ENCODE measurements at places on chromosomes 12 and 14.
A peak's percentile ranks its signal among the peaks of the same experiment; 100 is the strongest.

DNA sequence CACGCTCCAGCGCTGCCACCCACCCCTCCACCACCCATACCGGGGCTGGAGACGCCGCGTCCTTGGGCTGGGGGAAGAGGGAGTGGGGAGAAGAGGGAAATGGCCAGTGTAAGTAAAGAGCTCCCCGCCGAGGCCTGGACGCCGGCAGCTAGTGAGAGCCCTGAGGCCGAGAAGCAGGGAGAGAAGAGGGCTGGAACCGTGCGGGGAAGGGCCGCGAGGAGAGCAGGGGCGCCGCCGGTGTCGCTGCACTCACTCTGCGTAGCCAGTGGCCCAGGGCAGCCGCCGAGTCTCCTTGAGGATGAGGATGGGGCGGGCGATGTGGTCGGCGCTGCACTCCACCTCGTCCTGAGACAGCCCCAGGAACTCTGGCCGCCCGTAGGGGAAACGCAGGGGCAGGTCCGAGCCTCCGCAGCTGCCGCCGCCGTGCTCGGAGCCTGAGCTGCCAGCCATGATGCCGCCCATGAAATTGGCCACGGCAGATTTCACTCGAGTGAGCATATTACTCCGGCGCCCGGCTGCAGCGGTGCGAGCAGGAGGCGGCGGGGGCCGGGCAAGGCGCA lies 631 bp downstream of the PPM1H start:
- no peak for DNase-seq

DNA sequence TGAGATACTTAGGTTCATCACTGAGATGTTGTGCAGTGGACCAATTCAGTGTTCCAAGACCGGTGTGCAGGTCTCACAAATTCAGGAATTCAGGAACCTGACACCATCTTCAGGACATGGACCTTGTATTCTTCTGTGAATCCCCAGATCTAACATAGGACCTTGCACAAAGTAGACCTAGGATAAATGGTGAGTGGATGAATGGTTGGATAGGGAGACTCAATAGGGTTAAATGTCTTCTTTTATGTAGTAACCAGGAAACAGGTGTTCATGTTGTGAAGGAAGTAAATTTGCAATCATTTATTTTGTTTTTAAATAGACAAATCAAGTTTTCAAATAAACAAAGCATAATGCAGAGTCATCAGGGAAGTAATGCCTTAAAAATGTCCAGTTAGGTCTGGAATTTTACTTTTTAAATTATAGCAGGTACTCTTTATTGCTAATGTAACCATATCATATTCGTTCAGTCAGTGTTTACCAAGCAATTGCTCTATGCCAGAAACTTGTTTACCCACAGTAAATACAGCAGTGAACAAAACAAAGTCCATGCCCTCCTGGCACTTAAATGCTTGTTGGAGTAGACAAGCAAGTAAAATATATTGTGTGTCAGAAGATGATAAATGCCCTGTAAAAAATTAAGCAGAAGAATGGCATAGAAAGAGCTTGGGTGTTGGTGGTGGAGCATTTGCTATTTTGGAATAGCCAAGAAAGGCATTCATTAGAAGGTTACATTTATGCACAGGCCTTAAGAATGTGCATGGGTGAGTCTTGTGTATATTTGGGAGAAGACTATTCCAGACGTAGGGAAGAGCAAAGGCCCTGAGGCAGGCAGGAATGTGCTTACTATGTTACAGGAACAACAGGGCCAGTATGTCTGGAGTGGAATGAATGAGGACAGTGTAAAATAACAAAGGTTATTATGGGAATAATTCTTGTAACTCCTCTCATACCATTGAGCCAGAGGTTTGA lies 26.3 kb downstream of the RXYLT1 start:
- DNase-seq: no peak

DNA sequence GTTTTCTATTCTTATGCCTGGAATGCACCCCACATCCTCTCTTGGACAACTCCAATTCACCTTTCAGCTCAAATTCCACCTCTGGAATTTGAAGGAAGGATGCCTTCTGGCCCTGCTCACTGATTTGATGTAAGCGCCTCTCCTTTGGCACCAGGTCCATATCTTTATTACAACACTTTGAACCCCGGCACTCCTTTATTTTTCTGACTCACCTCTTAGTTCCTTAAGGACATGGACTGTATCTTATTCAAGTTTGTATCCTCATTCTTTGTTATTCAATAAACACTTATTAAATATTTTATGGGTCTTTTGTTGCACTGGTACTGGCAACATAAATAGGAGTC lies 3.1 kb downstream of the GALC start:
- no peak for DNase-seq

GRCh38 chr12:75864161-75864560 lies 167.4 kb downstream of the PHLDA1 start:
- no peak for DNase-seq

GRCh38 chr14:69685716-69686115 lies 74.3 kb downstream of the SUSD6 start:
- peak; percentile 64 for DNase-seq

DNA sequence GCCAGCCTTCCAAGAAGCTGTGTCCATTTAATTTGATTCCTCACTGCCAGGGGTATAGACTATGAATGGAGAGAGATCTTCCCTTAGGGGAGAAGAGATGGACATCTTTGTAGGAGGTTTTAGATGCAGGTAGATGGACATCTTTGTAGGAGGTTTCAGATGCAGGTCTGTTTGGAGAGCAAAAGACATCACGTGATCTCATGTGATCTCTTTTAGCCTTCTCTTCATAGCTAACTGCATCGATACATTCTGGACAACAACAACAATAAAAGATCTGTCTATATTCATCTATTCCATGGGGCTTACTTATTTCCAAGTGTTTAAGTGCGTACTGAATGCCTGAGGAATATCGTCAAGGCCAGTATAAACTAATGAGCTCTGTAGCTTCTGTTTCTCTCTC lies 163.2 kb downstream of the PAX9 start:
- no peak for DNase-seq

- DNase-seq: no peak
These were observed 37.9 kb upstream of the PPM1A start for GRCh38 chr14:60211153-60211552.

DNA sequence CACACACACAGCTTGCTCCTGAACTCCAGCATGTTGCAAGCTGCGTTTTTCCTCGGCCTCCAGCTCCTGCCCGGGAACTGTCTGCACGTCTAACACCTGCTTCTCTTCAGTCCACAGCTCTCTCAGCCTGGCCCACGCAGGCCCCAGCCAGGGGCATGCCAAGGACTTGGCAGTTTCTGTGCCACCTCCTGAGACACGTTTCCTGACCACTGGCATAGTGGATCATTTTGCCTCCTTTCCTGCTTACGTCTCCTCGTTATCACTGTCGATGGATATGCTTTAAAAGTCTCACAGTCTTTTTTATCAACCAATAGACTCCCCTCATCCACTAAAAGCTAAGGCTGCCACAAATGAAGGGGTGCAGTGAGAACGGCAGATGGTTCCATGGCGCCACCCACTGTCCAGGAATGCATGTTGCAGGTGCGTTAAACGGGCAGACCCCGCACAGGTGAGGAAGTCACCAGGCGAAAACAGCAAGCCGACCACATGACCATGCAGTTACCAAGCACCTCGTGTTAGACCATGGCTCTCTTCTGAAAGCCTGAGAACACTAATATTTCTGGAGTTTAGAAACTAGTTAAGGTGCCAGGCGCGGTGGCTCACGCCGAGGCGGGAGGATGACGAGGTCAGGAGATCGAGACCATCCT lies 14.7 kb upstream of the TEAD4 start:
- peak; percentile 26 for DNase-seq

- no peak for DNase-seq
These were observed 14.0 kb upstream of the TMTC1 start for GRCh38 chr12:29797565-29798355.

DNA sequence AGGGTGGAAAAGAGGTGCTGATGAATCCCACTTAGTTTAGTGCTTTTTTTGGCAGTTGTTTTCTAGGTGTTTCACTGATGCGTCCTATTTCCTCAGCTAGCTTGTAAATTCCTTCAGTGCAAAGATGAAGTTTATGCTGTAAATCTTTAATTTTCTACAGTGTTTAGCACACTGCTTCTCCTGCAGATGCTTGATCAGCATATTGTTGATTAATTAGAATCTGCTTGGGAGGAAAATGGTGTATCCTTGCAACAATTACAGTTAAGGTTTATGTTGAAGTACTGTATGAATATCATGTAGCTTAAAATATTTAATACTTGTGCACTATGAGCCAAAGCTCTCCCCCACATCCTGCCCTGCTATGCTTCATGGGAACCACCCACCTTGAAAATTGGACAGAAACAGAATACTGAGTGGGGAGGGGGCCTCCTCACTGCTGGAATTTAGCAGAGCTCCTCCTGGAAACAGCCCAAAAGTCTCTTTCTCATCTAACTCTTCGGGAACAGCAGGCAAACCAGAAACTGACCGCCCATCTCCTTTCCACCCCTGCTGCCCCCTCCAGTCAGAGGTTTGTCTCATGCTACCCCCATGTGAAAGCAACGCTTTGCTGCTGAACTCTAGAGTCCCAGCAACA lies 20.3 kb upstream of the DHRS4 start:
- DNase-seq: no peak

GRCh38 chr14:29687866-29688265 lies 239.8 kb downstream of the PRKD1 start:
- no peak for DNase-seq

- DNase-seq: no peak
These were observed 12.8 kb downstream of the ATP2B1 start for GRCh38 chr12:89695830-89696229.

DNA sequence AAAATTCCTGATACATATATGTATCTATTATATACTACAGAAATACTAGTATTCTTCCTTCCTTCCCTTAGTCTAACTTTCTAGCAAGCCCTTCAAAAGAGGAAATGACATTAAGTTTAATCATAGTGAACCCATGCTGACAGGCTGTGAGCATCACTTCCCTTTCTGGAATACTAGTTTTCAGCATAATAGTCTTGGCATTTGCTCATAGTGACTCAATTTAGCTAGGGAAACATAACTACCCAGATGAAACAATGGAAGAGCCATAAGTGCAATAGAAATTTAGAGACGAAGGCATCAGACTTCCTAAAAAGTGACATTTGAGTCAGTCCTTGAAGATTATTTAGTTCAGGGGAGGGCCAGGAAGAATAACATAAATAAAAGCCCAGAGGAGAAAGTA lies 184.5 kb upstream of the CRY1 start:
- DNase-seq: peak; percentile 39

GRCh38 chr14:99841436-99842071 lies 48.3 kb downstream of the EML1 start:
- DNase-seq: no peak

DNA sequence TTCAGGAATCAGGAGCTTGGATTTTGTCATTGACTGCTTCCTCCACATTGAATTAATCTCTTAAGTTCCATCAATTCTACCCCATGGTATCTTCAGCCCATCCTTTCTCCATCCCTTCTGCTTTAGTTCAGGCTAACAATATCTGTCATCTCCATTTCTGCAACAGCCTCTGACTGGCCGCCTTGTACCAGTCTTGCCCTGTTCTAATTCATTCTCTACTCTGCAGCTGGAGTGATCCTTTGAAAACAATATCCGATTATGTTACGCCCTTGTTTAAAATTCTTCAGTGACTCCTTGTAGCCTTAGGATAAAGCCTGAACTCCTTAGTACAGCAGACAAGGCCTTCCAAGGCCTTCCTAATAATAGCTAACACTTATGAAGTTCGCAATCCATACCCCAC lies 170.2 kb downstream of the ETV6 start:
- DNase-seq: no peak

DNA sequence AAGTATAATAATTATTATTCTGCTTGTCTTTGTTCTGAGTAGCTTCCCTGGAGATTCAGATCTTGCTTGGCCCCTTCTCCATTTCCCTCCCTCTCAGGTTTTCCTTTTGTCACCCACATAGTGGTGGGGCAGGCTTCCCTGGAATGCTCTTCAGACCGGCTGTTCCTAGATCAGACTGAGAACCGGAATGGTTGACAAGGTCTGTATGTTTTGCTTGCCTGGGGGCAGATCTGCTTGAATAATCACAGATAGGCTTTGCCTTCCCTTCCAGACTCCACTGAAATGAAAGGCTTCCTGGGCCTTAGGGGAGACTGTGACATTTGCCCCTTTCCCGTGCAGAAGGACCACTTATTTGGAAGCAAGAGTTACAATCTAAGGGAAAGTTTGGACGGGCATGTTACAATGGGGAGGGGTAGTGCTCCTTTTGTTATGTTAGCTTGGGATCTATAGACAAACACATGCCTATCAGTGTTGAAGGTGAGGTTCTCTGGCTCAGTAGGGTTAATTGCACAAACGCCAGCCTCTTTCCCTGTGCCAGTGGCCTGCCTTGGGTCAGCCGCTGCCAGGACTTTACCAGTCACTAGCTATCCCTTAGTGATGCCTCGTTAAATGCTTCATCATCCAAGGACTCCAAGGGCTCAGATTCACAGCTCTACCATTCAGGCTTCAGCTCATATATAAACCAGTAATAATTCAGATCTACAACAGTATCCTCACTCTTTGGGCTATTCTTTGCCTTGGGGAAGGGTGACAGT lies 178.6 kb downstream of the SNAPC1 start:
- DNase-seq: peak; percentile 79

DNA sequence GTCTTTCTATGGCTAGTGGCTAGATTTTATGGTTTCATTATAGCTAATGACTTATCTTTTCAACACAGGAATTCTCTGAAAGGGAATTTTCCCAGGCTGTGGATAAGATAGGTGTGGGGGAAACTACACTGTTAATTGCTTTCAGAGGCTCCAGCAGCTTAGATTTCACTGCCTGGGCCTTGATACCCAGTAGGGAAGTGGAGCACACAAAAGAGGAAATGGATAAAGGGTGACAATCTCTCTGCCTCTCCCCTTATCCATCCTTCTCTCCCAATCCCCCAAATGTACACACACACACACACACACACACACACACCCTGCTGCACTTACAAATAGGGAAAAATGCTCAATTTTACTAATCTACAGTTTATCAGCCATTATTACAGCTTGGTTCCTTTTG lies 19.1 kb downstream of the SIX4 start:
- DNase-seq: no peak

DNA sequence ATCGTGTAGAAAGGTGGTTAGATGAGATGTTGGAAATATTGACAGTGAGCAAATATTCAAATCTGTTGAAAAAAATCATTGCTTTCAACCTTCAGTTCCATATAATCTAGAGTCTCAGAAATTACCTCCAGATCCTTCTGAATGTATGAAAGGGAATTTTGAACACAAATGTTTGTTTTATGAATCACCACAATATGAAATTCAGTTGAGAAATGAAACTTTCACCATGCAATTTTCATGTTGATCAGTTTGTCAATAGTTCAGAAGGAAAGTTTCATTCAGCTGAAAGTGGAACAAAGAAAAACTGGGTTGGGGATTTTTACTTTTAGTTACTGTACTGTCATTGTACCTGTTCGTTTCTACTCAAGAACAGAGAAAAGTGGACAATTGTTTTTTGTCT lies 953.6 kb downstream of the SLC6A15 start:
- DNase-seq: no peak

GRCh38 chr14:74429991-74430390 lies 4.0 kb upstream of the SYNDIG1L start:
- DNase-seq: no peak

DNA sequence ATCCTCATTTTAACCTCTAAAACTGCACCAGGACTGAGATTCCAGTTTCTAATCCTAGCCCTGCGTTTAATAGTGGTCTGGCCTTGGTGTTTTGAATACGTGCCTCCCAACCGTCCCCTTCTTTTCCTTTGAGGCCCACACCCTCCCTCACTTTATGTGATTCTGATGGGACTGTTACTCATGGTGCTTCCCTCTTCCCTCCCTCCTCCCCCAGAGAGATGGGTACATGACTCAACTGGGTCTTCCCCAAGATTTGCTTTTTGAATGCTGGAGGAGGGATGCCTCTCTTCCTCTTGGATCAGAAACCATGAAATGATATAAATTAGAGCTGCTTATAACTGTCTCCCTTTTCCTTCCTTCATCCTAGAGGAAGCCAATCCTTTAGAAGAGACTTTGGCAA lies 8.2 kb upstream of the PPP2R5E start:
- DNase-seq: peak; percentile 29

GRCh38 chr14:76516884-76517283 lies 140.9 kb downstream of the ESRRB start:
- DNase-seq: no peak

All from renal cortical epithelial cell (primary cell).